ENCODE measurements at places on chromosomes 11 and 22. TPM values are rescaled to one million over a fixed set of nuclear protein-coding genes. Genes with fewer than 3 reads are reported as not detected.

The GAB2 gene
- 26.4 TPM for total RNA-seq

The UBQLN3 gene
- total RNA-seq: 0.15 TPM

DNA sequence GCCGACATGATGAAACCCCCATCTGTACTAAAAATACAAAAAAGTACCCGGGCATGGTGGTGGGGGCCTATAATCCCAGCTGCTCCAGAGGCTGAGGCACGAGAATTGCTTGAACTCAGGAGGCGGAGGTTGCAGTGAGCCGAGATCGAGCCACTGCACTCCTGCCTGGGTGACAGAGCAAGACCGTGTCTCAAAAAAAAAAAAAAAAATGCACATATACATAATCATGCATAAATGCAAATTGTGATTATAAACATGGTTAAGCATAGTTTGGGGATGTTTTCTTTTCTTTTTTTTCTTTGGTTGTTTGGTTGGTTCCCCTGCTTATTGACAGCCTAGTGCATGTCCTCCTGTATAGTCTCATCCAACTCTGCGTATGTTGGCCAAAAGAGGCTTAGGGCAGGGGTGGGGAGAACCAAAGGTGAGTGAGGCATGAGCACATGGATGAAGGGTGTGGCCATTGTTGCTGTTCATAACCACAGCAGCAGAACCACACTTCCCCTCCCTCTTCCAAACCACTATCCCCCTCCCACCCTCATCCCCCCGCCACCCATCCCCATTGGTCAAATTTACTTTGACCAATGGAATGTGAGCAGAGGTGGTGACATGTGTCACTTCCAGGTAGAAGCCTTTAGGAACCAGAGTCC lies 6.9 kb upstream of the VPS37C start:
- no peak for ATAC-seq

DNA sequence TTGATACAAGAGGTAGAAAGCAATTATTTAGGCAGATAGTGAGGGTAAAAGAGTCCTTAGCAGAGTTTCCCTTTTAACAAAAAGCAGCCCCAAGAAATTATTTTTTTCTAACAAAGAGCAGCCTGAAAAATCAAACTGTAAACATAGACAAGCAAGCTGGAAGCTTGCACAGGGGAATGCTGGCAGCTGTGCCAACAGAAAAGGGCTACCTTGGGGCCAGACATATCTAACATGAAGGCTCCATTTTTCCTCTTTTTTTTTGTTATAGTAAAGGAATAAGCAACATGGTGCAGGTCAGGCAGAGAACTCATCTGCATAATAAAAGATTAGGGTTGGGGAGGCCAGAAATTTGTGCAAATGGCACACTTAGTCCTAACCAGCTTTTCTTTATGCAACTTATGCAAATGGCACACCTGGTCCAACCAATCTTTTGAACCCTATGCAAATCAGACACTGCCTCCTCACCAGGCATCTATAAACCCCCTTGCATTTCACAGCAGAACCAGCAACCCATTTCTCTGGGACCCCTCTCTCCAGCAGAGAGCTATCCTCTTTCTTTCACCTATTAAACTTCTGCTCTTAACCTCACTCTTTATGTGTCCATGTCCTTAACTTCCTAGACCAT lies 41.8 kb downstream of the PDGFD start:
- no peak for ATAC-seq

DNA sequence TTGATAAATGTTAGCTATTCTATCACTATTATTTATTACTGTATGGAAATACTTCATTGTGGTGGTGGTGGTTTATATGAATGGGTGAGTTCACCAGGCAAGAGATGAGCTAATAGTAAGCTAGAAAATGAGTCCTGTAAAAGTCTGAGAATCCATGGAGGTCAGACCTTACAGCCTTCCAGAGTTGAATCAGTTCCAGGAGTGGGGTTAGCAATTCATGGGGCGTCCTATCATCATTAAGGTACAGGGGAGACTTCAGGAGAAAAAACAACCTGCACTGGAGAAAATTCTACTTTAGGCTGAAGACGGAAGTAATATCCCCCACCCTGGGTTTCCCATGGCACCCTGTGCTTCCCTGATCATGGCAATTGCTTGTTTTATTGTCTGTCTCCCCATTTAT lies 6.5 kb downstream of the SYT13 start:
- no peak for ATAC-seq

- no peak for ATAC-seq
Observed at GRCh38 chr11:125941267-125941618, 4.6 kb upstream of the VSIG10L2 start.

DNA sequence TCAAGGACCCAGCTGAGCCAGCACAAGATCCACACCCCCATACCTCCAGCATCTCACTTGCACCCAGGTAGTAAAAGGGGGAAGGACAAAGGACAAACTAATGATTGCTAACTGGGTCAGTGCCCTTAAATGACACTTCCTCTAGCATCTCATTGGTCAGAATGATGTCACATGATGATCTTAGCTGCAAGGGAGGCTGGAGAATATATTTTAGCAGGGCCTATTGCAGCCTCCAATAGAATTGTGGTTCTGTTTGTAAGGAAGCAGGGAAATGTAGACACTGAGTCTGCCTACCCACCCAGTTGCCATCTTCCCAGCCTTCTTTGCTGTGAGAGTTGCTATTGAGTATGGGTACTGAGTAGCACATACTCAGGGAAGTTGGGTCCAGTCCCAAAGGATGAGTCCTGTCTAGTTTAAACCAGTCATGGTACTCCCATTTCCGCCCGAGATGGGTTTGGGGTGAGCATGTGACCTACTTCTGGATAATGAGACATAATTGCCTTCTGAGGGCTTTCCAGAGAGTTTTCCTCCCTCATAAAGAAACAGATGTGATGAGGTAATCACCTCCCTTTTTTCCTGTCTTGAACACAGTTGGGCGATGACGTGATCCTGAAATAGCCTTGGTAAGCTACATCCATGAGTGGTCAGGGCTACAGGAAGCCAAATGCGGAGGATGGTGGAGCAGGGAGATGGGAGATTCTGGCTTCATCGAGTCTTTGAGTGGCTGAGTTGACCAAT lies 5.5 kb upstream of the DNAL4 start:
- ATAC-seq: no peak

DNA sequence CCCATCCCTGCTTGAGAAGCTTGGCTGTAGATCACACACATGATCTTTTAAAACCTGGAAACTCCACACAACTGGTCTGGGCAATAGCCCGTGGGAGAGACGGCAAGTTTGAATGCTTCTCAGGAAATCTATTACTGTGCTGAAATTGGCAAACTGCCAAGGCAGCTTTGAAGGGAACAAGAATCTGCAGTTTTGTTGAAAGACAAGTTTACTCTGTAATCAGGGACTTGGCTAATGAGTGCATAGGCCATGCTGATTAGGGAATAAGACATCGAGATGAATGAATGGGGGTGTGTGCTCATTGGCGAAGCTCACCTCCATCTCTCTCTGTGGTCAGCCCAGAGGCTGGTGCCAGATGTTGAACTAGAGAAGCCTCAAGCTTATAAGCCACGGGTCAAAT lies 218.8 kb downstream of the HIPK3 start:
- ATAC-seq: no peak

DNA sequence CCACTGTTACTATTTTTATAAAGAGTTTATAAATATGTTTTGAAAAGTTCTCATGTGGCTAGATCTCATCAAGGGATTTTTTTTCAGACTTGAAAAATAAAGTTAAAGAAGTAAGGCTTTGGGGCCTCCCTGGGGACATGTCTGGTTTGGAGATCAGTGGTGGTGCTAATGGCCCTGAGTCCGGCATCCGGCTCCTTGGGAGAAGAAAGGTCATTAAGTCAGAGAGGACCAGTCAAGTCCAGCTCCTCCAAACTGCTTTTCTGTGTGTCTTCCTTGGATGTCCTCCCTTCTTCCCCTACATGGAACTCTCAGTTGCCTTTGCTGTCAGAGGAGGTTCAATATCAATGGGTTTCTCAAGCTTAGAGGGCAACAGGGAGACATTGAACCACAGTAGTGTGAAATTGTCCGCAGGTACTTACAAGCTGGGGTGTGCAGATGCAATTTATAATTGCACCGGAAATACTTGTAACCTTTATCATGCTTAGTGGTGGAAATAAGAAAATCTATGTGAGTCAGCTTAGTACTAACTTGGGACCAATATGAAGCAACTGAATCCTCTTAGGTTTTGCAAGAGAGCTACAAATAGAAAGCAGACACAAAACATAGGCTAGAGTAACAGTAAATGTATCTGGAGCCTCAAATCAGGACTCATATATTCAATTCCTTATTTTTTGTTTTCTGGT lies 144.3 kb downstream of the TEAD1 start:
- no peak for ATAC-seq

- no peak for ATAC-seq
Observed at GRCh38 chr22:22429369-22430108, 79.0 kb downstream of the ZNF280B start.

DNA sequence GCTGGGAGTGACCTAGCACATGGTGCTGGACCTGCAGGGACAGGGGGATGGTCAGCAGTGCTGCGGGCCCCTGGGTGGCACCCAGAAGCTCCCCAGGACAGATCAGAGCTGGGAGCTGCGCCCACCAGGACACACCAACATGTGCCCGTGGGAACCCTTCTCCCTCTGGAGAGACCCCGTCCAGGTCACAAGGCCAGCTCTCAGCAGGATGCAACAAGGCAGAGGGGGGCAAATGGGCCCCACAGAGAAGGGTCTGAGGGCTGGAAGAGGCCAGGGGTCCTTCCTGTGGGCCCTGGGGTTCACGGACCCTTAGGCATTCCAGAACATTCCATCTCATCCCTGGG lies 6.2 kb downstream of the DUSP8 start:
- no peak for ATAC-seq

DNA sequence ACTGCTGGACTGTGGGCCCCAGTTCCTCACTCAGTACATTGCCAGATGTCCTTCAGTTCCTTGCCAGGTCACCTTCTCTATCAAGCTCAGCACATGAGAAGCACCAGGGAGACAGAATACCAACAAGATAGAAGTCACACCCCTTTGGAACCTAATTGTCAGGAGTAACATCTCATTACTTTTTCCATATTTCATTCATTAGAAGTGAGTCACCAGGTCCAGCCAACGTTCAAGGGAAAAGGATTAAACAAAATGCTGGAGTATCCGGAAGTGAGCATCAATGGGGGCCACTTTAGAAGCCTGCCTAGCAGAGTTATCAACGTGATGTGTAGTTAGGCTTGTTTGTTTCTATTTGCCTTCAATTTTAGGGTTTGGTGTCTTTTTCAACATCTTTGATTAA lies 569.3 kb downstream of the MIAT start:
- no peak for ATAC-seq

Measured in gastroesophageal sphincter (tissue), 4 donors.